ENCODE measurements at places on chromosomes 2 and 18.
A peak's percentile ranks its signal among the peaks of the same experiment; 100 is the strongest.

DNA sequence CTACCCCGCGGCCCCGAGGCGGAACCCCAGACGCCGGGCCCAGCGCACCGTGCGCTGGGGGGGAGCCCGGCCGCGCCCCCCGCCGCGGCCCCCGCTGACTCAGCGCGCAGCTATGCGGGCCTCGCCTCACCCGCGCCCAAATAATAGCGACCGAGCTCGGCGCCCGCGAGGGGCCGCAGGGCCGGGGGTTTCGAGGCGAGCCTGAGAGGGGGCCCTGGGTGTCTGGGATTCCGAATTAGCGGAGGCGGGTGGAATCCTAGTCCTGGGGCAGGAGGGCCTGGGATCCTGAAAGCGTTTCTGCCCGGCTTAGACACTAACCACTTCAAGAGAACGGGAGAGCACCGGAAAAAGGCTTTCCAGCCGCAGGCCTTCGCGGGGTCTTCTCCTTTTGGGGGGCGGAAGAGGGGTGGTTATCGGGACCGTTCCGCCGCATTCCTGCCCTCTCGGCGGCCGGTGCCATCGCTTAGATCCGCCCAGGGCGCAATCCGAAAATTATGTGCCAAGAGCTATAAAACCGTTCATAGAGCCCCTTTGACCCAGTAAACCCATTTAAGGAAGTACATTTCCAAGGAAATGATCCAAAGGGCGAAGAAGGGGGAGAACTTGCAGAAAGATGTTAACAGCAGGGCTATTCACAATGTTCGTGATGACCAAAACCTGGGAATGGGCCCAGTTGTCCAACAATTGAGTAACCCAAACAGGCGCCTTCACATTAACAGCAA lies 681 bp upstream of the ROCK2 start:
- peak; percentile 48 for DNase-seq

- DNase-seq, result no peak
Observed at GRCh38 chr2:200449149-200449548, 60.7 kb downstream of the KCTD18 start.

GRCh38 chr18:75170916-75171315 lies 38.0 kb downstream of the PTGR3 start:
- no peak for DNase-seq

DNA sequence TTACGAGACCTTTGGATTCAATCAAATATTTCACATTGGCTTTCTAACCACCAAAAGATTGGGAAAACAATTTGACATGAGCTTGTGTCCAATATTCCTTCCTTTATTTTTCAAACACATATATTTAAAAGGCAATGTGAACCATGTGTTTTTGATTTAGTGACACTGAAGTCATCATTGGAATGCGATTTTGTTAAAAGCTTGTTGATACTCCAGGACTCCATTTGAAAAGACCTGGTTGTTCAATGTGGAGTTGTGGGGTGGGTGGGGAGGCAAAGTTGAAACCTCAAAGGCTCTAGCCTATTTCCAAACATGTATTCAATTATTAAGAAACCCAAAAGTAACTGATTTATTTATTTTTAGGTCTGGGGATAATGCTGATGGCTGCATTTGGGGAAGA lies 114.1 kb upstream of the TRIB2 start:
- peak; percentile 44 for DNase-seq

DNA sequence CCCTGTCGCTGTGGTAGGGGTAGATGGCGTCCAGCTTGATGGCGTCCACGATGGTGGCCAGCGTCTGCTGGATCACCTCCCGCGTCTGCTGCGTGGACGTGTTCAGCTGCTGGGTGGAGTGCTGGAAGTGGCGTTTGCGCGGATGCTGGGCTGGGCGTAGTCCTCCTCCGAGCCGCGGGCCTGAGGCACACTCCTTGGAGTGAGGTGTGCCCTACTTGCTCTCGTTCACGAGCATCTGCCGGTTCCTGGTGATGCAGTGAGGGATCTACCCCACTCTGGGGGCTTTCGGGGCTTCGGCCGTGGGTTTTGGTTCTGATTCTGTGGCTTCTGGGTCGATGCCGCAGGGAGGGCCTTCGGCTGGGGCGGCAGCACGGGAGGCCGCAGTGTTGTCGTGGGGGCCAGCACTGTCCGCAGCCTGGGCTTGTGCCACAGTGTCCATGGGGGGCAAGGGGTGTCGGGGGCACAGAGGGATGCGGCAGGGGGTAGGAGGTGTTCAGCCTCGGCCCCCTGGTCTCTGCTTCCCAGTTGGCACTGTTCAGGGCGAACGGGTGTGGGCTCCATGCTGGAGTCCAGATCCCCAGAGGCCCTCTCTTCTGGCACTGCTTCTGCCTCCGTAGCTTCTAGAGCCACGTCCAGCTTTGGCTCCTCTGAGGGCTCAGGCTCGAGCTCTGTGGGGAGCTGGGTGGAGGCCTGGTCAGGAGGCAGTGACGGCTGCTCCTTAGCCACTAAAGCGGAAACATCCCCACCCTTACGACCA lies 890.6 kb upstream of the LRRTM1 start:
- no peak for DNase-seq

DNA sequence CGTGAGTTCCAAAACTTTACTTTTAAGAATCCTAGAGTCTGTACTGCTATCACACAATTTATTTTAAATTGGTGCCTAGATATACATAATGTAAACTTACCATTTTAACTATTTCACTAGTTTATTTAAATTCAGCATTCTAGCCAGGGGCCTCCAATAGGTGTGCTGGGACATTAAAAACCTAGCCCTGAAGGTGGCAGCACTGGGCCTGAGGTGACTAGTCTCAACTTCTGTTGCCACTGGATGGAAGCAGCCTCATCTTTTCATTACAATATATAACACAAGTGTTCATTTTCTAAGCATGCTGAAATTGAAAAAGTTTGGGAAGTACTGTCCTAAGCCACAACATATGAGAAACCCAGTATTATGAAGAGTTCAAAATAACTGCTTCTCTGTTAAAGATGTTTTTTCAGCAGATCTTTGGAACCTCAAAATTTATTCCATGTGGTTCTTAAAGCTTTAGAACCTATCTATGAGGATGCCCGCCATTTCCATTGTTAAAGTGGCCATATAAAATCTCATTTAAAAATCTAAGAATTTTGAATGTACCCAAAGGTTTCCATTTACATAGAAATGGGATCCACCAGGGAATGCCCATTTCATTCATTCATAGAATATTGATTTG lies 2.9 kb upstream of the RBBP8 start:
- no peak for DNase-seq

DNA sequence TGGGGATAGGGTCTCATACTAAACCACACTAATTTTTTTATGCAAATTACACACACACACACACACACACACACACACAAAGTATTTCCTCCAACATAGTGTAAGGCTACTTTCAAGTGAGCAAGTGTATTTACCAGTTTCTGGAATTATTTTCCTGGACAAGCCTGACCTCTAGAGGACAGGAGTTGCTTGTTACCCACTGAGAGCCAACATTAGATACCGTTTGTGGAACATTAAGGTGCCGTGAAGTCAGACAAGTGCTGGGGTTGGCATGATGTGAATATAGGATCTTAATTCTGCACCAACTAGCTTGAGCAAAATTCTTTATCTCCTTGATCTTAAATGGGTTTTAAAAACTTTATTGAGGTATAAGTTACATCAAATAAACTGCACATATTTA lies 39.3 kb upstream of the SERPINB2 start:
- DNase-seq, result no peak

- DNase-seq, result peak; percentile 59
Observed at GRCh38 chr2:231709981-231710798, 1.9 kb downstream of the PTMA start.

DNA sequence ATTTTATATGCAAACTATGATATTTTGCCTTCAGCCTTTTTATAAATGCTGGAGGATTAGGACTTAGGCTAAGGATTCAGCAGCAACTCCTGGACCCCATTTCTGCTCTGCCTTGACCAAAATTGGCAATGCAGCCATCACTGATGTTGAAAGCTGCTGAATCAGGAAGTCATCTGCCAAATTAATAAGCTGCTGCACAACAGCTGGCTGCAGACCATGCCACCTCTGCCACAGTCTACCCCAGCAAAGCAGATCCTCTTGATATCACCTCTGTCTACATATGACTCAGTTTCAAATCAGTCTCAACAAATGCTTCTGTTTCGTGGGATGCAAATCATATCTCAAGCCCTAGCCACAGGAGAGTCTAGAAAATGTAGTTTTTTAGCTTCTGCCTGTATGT lies 7.1 kb upstream of the SOS1 start:
- no peak for DNase-seq

- DNase-seq, result no peak
Observed at GRCh38 chr18:76265497-76266235, 229.4 kb downstream of the ZNF516 start.

DNA sequence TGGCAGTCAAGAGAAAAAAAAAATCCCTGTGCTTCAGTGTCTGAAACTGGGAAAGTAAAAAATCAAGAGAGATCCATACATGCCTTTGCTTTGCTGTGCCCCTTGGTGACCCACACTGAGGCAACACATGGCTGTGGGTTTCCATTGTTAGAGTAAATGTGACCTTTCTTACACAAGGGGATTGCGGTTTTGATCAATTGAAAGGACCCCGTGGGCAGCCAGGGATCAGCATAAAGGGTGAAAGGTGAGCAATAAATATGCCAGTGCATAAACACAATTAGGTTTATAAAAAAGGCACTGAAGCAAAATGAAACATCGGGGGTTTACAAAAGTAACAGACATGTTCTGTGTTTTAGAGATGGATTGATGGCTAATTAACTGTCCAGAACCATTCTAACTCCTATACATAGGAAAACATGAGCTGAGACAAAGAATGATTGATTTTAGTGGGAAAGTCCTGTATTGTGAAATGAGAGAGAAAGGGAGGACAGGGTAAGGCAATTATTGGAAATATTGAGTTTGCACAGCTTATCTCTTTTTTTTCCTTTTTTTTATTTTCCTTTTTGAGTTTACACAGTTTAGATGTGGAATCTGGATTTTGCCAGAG lies 40.7 kb upstream of the BBS5 start:
- no peak for DNase-seq

- no peak for DNase-seq
Observed at GRCh38 chr18:75179819-75180600, 28.9 kb downstream of the PTGR3 start.

DNA sequence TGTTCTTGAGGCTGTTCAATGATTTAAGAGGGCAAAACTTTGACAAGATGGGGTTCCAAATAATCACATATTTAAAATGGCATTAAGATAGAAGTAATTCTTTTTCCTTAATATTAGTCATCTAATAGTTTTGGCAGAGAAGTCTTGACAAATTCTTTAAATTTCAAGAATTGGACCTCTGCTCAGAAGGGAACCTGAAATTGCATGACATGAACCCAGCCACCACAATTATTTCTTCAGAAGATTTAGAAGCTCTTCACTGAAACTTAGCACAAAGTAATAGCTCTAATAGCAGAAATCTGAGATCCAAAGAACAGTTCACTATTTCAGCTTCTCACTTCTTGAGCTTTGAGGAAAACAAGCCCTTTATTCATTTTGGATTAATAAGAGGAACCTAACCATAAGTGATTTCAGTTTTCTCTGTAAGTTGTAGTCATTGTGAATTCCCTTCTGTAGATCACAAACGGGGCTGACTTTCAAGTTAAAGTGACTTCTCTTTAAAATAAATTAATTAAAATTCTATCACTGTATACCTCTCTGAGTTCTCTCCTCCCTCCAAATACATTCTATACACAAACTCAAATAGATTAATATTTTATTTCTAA lies 100.6 kb upstream of the ITGA4 start:
- no peak for DNase-seq

GRCh38 chr2:88810488-88810887 lies 119.0 kb downstream of the RPIA start:
- DNase-seq, result no peak

DNA sequence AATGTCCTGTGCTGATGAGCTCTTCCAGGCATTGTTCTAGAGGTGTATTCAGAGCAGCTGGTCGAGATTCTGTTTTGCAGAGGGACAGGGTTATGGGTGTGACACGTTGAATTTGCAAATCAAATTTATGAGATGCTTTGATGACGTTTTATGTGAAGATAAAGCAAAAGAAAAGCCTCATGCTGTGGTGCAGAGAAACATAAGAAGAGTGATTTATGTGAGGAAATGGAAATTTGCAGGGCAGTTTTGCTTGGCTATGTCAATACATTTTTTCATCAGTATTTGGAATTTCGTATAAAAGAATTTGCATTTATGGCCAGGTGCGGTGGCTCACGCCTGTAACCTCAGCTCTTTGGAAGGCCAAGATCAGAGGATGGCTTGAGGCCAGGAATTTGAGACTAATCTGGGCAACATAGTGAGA lies 36.4 kb downstream of the TSN start:
- no peak for DNase-seq

DNA sequence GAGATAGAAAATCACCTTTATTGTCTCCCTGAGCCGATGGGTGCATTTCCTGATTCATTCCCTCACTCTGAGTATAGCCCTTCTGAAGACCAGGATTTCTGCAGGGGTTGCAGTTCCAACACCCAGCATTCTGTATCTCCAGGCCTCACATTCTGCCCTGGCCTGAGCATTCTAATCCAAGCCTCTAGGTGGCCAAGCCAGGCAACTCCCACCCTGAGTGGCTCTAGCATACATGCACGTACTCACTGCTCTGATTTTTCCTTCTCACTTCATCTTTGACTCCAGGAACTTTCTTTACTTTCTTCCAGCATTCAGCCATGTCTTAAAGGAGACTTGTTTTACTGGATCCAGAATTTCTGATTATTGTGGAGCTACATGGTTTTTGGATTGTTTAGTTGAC lies 100.7 kb upstream of the STK39 start:
- no peak for DNase-seq

Data from fibroblast of skin of left biceps (primary cell).